ENCODE measurements at places on chromosomes 7 and 10.

GRCh38 chr7:120988591-120989256 lies at the start of gene CPED1:
TSS of gene CPED1 (plus strand) at chr7:120988711. CDS start at chr7:120989622, 911 bp downstream.
- DNase-seq, result peak; percentile 28

DNA sequence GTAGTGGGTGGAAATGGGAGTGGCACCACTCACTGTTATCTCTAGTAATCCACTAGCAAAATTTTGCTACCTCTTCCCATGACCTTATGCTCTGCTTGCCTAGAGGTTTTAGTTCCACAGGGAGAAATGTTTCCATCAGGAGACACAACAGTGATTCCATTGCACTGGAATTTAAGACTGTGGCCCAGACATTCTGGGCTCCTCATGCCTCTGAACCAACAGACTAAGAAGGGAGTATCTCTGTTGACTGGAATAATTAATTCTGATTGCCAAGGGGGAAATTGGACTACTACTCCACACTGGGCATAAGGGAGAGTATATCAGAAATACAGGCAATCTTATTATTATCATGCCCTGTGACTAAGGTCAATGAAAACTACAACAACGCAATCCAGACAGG lies 16.2 kb upstream of the BRAF start:
- DNase-seq, result no peak

- DNase-seq, result no peak
Measured at GRCh38 chr10:120436439-120437112, 20.5 kb upstream of the PLPP4 start.

DNA sequence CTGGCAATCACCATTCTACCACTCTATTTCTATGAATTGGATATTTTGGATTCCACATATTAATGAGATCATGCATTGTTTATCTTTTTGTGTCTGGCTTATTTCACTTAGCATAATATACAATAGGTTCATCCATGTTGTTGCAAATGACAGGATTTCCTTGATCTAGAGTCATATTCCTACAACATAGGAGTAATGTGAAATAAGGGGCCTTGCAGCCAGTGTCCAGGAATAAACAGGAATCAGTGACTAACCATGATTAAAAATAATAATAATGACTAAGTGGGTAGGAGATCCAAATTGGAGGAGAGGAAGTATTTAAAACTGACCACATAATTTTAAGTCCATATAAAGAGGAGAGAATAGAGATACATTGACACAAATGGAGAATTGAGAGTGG lies 49.9 kb downstream of the SCIN start:
- DNase-seq, result no peak

DNA sequence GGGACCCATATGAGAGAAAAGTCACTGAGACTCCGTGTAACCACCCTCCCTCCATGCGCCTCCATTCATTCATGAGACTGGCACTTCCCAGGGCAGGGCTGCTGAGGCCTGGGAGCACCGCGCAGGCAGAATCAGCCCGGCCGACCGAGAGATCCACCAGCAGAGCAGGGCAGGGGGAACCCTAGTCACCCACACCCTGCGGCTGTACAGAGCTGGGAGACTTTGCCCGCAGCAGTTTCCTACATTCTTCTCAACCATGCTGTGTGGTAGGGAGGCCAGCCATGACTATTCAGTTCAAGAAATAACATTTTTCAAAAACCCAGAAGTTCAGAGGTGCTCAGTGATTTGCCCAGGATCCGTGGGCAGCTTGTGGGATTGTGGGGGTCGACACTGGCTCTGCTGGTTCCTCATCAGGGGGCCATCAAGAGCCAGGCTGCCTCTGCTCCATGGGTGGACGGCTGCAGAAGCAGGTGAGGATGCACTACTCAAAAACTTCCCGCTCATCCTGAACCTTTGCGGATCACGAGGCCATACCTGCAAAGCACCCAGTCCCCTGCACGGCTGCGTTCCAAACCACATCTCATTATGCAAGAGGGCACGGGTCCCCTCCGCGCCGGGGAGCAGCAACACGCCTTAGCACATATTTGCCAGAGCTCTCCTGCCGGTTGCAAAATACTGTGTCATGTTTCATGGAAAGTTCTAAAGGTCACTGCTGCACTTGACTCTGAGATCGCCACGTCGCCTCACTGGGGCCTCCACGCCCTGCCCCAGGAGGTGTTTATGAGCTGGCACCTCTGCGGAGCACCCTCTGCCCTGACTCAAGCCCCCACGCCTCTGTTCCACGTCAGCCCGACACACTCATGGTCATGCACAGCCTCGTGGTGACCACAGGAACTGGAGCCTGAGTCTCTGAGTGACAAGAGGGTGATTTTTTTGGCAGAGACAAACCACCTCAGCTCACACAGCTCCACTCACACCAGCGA lies 132.0 kb downstream of the PRKAG2 start:
- DNase-seq, result no peak

GRCh38 chr10:48449501-48450232 lies 143.2 kb downstream of the MAPK8 start:
- DNase-seq, result no peak

GRCh38 chr7:47937065-47937687 lies 11.1 kb downstream of the PKD1L1 start:
- DNase-seq, result no peak

GRCh38 chr7:1951159-1951536 lies 281.1 kb downstream of the ELFN1 start:
- peak; percentile 72 for DNase-seq

DNA sequence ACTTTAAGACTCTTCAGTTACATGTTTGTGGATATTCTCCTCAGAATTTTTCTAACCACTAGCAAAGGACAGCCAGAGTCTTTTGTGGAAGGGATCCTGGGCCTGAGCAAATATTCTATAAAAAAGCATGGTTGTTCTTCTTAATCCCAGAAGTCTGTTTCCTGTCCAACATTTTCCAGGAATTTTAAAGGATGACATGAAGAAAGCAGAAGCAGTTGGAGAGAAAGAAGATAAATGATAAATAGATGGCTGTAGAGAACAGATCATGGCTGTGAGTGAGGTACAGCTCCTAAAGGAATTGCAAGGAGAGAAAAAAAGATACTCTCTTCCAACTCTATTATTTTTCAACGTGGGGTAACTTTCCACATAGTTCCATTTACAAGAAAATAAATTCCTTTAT lies 91.8 kb upstream of the STEAP4 start:
- no peak for DNase-seq

DNA sequence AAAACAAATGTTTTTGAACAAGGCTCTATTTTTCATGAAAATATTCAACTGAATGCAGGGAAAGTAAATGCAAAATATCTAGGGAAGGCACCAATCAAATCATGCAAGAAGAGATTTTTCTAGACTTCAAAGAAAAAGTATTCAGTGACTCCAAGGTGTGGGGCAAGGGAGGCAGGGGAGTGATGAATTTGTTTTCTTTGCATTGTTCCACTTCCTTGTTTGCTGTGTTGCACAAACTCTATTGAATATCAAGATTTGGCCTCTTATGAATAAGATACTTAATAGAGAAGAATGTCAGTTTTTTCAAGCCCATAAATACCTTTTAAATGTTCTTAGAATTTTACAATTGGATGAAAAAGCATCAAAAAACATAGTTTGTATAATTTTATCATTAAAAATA lies 26.4 kb downstream of the STEAP1 start:
- no peak for DNase-seq

DNA sequence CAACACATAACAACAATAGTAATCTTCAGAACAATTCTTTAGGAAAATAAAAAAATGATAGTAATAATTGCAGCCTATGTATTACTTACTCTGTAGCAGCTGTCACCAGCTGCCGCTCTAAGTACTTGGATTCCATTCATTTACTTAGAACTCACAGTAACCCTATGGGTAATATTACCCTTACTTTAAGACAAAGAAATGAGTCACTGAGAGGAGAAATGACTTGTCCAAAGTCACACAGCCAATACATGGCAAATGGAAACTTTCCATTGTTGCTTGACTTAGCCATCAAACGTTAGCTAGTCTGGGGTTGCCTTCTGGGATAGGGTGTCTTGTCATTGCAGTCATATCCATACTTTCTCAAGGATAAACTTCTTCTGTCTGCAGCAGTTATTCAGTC lies 3.6 kb downstream of the CCNY start:
- no peak for DNase-seq

DNA sequence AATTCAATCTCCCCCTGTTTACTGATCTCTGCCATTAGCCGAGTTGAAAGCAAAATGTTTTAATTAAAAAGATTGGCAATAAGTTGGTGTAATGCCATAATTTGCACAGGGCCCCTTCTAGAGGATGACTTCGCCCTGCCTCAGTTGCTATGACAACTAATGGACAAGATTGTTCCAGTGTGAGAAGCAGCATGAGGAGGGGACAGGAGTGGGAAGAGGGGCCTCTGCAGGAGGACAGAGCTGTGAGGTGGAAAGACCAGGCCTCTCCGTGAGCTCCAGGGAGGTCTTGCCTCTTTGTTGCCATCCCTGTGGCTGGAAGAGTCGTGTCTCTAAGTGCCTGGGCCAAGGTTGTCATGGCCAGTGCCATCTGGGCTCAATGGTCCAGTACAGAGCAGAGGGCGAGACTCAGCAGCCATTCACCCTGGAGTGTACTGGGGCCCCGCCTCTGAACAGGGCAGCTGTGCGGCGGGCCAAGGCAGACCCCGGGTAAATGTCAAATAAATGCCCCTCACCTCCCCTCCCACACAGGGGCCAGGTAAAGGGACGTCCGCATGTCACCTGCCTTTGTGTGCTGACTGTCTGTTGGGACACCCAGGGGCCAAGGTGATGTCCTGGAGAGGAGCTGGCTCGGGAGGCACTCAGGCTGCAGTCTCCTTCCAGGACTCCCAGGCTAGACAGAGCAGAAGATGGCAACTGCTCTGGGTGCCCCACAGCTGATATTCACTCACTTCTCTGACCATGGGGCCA lies 97.0 kb upstream of the RET start:
- DNase-seq, result no peak

GRCh38 chr7:131556053-131556908 lies at the start of gene PODXL:
TSS of gene PODXL (minus strand) at chr7:131556628. CDS start at chr7:131556359, 269 bp downstream.
- peak; percentile 38 for DNase-seq

GRCh38 chr10:94232711-94233383 lies 129.9 kb downstream of the NOC3L start:
- no peak for DNase-seq

DNA sequence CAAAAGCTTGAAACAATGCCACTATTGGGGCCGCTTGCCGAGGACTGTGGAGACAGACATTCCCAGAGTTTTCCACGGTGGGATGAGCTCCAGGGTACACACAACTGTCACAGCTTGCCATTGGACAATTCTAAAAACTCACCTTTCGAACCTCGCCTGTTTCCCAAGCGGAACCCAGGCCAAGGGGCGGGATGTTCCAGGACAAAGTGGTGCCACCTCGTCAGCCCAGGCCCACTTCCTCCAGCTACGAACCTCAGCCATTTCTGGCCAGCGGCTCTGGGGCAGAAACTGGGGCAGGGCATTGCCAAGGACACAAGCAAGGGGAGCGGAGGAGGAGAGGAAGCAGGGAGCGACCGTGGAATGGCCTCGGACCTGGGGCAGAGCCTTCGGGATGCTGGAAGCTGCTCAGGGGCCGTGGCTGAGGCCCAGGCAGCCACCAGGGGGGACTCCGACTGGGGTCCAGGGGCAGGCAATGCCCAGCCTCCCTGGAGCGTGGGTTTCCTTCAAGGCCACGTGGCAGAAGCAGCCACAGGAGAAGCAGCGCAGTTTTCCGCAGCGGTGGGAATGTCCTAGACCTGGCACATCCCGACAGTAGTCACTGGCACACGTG lies 44.7 kb upstream of the INSIG1 start:
- DNase-seq, result no peak

- no peak for DNase-seq
Measured at GRCh38 chr10:8054494-8055407, at the start of gene GATA3. TSS of gene GATA3 (plus strand) at chr10:8054688. CDS start at chr10:8055656, 968 bp downstream.

DNA sequence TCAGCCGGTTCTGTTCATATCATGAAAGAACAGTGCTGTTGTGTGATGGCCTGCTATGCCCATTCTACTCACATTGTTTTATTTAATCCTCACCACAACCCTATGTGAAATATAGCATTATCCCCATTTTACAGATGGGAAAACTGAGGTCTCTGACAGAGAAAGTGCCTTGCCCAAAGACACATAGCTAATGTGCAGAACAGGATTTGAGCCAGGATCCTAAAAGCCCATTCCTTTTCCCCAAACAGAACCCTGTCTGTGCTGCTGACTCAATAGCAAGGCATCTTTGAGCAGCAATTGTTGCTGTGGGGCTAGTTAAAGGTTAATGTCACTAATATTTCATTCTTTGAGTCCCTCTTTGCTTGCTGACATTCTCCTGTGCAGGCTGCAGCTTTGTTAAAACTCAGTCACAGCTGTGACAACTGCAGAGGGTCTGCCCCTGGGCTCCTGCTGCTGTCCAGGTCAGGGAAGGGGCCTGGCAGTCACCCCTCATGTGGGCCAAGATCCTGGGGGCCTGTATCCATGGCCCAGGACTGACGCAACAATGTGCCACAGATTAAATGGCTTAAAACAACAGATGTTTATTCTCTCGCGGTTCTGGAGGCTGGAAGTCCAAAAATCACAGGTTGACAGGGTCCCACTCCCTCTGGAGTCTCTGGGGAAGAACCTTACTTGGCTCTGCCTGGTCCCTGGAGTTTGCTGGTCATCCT lies 40.4 kb downstream of the AFAP1L2 start:
- DNase-seq, result no peak

DNA sequence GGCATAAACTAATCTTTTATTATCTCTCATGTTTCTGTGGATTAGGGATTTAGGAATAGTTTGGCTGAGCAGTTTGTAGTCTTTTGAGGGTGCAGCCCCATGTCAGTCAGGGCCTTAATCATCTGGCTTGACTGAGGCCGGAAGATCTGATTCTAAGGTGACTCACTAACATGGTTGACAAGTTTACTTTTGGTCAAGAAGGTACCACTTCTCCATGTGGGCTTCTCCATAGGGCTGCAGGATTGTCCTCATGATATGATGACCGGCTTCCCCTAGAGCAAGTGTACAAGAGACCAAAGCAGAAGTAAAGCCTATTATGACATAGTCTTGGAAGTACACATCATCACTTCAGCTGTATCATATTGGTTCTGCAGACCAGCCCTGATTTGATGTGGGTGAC lies 45.9 kb upstream of the OIT3 start:
- no peak for DNase-seq

- no peak for DNase-seq
Measured at GRCh38 chr10:107409522-107409921, 245.0 kb upstream of the SORCS1 start.

- DNase-seq, result no peak
Measured at GRCh38 chr10:101244321-101245050, 15.2 kb upstream of the LBX1 start.

DNA sequence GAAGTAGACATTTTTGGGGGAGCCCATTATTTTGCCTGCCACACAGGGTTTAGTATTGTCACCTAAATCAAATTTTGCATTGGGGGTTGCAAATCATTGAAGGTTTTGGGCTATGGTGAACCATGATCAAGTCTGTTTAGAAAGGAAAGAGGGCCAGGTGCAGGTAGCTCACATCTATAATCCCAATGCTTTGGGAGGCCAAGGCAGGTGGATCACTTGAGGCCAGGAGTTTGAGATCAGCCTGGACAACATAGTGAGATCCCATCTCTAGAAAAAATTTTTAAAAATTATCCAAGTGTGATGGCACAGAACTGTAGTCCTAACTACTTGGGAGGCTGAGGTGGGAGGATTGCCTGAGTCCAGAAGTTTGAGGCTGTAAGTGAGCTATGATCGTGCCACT lies 31.2 kb downstream of the KAT6B start:
- no peak for DNase-seq

- DNase-seq, result no peak
Measured at GRCh38 chr7:154795014-154795413, 207.9 kb downstream of the PAXIP1 start.

- DNase-seq, result no peak
Measured at GRCh38 chr7:81492910-81493309, 276.9 kb downstream of the HGF start.
